LoVo (cell line): ENCODE measurements at places on chromosomes 5 and 9.

DNA sequence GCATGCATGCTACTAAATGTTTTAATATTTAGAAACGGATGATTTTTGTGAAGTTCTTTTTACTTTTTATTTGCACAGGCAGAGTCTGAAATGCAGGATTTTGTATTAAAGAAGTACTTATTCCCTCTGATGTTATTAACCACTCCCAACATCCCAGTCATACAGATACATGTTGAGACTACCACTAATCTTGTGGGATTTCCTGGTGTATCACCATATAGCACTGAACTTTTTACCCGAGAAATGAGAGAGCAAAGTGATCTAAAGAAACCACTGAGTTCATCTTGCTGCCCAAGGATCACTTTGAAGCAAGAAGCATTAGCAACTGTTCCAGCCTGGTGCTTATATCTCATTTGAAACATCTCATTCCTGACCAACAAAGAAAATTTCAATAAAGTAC is 443.8 kb downstream of the BNC2 start:
- DNase-seq, result no peak

- no peak for DNase-seq
Measured at GRCh38 chr5:19047277-19047676, 940.7 kb downstream of the CDH18 start.

DNA sequence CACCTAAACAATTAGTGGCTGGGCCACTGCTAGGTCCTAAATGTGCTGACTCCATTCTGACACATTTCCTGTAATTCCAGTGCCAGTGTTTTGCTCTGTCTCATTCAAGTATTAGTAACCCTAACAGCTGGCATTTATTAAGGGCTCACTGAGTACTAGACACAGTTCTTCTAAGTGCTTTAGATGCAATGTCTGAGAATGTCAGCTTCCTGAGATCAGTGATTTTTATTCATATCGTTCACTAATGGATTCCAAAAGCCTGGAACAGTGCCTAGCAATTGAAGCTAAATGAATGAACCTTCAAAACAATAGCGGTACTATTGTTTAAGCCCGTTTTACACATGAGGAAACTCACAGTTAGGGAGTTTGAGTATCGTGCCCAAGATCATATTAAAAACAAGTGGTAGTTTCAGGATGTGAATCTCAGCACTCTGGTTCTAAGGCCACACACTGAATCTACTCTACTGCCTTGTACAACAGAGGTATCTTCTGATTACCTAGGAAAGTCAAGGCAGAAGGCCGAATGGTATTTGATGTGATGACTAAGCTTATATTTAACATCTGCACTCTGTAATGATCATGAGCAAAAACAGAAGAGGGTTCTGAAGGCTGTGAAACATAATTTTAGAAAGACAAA is 304.0 kb downstream of the PJA2 start:
- no peak for DNase-seq

DNA sequence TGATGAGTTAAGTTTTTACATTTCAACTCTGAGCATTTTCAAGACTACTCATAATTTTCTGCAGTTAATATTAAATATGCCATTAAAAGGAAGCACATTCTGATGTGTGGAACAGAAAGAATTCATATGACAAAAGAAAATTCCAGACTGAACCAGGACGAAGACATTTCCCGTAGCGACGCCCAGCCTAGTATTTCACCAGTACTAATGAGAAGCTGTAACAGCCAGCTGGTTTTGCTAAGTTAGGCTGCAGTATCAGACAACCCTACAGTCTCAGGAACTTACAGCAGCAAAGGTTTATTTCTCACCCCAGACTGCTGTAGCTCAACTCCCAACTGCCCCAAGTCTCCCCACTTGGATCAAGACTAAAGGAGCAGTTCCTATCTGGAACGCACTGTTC is 91.6 kb downstream of the TMEM174 start:
- no peak for DNase-seq

- no peak for DNase-seq
Measured at GRCh38 chr5:112923148-112923917, 1.3 kb upstream of the REEP5 start.

DNA sequence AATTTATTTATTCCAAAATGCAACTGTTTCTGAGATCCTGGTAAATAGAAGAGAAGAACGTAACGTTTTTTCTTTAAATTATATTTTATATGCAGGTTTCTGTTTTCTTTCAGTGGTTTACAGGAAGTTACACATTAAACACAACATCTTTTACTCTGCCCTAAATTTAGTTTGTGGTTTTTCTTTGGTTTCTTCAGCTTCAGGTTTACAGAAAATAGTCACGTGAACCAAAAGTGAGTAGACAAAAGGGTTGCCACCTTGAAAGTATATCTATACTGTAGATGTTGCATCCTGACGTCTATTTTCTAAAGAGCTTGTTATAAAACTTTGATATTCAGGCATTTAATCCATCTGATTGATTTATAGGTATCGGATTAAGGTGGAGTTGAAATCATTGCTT is 1236.6 kb downstream of the MAT2B start:
- no peak for DNase-seq

DNA sequence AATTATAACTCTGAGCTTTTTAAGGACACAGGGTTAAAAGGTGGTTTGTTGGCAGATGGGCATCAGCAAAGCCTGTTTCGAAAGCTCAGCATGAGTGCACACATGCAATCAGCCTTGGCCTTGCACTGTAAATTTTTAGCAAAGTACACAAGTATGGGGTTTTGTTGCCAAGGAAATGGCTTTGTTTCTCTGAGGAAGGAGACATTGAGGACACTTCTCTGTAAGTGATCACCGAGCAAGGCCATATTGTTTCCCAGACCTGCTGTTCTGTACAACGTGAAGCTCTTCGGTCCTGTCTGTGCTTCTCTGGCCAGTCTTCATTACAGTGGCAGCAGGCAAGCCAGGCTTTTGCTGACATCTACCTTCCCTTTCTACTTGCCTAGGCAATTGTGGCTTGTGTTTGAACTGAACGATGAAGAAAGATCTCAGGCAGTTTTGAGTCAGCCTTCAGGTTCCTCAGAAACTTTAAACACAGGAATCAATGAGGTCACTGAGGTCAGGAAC is 27.9 kb upstream of the GLRX start:
- no peak for DNase-seq

DNA sequence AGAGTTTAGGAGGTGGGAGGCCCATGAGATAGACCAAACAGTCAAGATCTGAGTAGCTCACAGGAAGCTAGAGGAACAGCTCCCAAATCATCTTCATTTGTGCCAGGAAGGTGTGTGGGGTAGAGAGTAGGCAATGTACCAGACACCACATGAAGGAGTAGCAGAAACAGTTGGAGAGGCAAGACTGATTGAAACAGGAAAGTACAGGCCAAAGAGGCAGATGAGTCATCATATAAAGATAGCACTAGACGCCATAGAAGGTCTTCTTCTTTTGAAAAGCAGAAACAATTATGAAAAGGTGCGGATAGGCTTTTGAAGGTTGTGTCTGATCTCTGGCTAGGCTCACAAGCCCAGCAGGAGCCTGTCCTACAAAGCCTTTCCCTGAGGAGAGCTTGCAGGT is 62.7 kb upstream of the PALM2AKAP2 start:
- no peak for DNase-seq

GRCh38 chr9:20528253-20528652 is 94.0 kb downstream of the MLLT3 start:
- no peak for DNase-seq

- no peak for DNase-seq
Measured at GRCh38 chr5:132979367-132979940, 16.0 kb upstream of the AFF4 start.

- DNase-seq, result no peak
Measured at GRCh38 chr5:87751824-87752223, 339.1 kb upstream of the CCNH start.

DNA sequence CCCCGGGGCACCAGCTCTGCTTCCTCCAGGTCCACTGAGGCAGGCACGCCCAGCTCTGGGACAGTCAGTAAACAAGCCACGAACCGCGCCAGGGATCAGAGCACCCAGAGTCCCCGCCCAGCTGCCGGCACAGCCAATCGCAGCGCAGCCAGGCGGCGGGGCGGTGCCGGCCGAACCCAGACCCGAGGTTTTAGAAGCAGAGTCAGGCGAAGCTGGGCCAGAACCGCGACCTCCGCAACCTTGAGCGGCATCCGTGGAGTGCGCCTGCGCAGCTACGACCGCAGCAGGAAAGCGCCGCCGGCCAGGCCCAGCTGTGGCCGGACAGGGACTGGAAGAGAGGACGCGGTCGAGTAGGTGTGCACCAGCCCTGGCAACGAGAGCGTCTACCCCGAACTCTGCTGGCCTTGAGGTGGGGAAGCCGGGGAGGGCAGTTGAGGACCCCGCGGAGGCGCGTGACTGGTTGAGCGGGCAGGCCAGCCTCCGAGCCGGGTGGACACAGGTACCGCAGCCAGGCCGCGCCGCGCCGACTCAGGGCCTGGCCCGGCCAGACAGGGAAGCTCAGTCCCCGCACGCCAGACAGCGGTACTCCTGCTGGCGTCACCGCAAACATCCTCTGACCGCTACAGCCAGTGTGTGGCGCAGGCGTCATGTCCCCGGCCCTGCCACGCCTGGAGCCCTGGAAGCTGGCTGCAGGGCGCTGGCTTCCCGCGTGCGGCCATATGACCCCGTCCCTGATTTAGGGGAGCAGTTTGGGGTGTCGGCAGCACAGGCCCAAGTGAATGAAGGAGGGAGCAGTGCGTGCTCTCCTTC is at the start of gene CTSL:
Gene CTSL (plus strand): TSS at position 220 of the 810 bp plus-strand sequence. CDS start 1,485 bp downstream, outside the sequence.
- DNase-seq, result peak; percentile 84

DNA sequence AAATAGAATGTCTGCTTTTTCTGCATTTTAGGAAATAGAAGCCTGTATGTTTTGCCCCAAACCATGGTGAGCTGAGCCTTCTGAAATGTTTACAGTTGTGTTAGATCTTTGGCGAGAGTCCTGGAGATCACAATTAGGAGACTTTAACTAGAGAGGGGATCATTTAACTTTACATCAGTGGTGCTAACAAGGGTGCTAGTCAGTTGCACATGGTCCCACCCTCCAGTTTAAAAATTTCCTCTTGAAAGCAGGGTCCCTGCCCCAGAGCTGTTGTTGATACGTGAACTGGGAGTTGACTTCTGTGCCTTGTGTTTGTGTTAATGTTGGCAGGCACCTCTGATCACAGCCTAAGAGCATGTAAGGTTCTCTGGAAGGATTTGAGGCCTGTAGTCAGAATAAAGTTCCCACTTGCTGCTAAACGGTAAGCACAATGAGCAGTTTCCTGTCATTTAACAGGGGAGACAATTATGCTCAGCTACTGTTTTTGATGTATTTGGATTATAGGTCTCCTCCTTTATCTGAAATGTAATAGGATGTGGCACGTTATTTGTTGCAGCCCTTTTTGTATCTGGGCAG is 43.7 kb downstream of the RASGRF2 start:
- DNase-seq, result no peak

GRCh38 chr5:78269088-78269703 is 25.3 kb downstream of the AP3B1 start:
- peak; percentile 14 for DNase-seq

GRCh38 chr5:33340195-33340594 is 100.6 kb upstream of the TARS1 start:
- DNase-seq, result no peak

DNA sequence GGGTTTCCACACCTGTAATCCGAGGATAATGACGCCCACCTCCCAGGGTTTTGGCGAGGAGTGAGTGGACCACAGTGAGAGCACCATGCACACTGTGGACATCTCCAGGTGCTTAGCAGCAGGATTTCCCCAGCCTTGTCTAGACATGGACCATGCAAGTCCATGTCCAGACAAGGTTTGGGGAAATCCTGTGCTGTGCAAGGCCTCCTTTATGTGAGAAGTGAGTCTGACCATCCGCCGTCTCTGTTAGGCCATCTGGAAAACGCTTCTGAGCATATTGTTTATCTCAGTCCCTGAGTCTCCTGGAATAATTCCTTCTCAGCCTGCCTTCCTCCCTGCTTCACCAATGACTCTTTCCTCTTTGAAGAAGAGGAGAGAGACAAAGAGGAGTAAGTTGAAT is 26.2 kb upstream of the TNFAIP8 start:
- DNase-seq, result no peak

DNA sequence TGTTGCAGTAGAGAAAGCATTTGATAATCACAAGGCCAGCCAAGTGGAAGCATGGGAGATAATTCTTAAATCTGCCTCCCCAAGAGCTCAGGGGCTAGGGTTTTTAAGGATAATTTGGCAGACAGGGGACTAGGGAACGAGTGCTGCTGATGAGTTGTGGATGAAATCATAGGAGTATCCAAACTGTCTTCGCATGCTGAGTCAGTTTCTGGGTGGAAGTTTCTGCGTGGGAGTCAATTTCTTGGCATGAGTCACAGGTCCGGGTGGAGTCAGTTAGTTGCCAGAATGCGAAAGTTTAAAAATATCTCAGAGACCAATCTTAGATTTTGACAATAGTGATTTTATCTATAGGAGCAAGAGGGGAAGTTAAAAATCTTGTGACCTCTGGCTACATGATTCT is 112.6 kb downstream of the TMC1 start:
- no peak for DNase-seq

- peak; percentile 22 for DNase-seq
Measured at GRCh38 chr5:52983731-52984636, 5.2 kb upstream of the ITGA2 start.

DNA sequence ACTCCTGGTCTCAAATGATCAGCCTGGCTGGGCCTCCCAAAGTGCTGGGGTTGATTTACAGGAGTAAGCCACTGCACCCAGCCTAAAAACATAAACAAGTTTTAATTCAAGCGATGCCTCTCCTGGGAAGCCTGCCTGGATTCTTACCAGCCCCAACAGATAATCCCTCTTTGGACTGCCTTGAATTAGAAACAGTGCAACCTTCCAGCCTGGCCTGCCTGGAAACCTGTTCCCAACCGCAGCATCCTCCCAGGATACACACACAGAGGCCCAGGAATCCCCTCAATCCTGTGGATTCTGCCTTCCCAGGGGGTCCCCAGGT is 19.2 kb downstream of the PTGES start:
- no peak for DNase-seq

GRCh38 chr5:109035436-109035835 is 287.7 kb downstream of the FER start:
- no peak for DNase-seq

GRCh38 chr5:124790301-124790894 is 44.0 kb upstream of the ZNF608 start:
- DNase-seq, result peak; percentile 27

- no peak for DNase-seq
Measured at GRCh38 chr5:139253115-139253514, 40.4 kb upstream of the MATR3 start.

GRCh38 chr5:106964132-106964531 is 706.6 kb downstream of the EFNA5 start:
- no peak for DNase-seq

- DNase-seq, result no peak
Measured at GRCh38 chr5:116478491-116478890, 96.1 kb downstream of the SEMA6A start.

GRCh38 chr5:122999947-123000563 is 36.5 kb downstream of the PPIC start:
- DNase-seq, result no peak

GRCh38 chr9:9963841-9964240 is 649.0 kb downstream of the PTPRD start:
- no peak for DNase-seq

GRCh38 chr5:56054666-56055065 is 59.9 kb upstream of the IL6ST start:
- DNase-seq, result no peak

DNA sequence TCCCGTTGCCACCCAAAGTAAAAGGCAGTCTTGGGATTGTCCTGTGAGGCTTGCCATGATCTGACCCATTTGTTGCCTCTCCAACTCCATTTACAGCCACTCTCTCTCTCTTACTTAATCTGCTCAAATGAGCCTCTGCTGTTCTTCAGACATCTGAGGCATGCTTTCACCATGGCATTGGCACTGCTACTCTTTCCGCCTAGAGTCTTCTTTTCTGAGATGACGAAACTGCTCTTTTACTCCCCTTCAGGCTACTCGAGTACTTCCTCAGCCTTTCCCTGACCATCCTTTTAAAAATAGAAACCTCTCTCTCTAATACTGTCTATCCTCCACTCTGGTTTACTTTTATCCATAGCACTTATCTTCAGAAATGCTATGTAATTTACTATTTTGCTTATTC is 9.0 kb downstream of the FOCAD start:
- DNase-seq, result no peak
